Activated gamma-delta T cell treated with anti-CD3 and anti-CD28 coated beads, Interleukin-2, amount 50 U/mL, for 16 hours (primary cell): ENCODE measurements at places on chromosomes 1 and 21.
A peak's percentile ranks its signal among the peaks of the same experiment; 100 is the strongest.

GRCh38 chr21:18244671-18245463 is at the start of gene CHODL:
TSS of gene CHODL (plus strand) at chr21:18244833. CDS start at chr21:18245224, 391 bp downstream.
- no peak for DNase-seq

DNA sequence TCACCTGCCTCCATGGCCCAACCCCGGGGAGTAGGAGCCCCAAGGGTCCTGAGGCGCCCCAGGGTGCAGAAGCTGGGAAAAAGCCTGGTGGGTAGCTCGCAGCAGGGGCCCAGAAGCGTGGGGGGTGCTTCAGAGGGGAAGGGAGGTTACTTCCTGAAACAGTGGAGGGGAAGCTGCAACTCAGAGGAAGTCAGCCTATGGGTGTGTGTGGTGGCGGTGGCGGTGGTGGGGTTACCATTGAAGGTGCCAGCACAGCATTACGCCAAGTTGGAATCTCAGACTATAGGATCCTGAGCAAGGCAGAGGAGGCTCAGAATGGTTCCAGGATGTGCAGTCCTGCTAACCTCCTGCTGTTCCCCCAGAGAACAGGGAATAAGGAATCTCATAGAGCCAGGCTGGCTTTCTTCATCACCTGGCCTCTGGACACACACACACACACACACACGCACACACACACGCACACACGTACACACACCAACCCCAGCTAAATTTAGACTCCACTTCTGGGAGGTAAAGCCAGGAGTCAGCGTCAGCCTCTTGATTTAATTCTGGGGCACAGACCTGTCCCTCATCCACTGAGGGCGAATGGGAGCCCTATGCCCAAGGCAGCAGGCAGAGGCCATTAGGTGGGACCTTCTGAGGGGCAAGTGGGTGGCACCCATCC is 1.3 kb downstream of the DENND4B start:
- DNase-seq = peak; percentile 72

GRCh38 chr1:14476170-14476955 is 122.1 kb upstream of the KAZN start:
- no peak for DNase-seq

DNA sequence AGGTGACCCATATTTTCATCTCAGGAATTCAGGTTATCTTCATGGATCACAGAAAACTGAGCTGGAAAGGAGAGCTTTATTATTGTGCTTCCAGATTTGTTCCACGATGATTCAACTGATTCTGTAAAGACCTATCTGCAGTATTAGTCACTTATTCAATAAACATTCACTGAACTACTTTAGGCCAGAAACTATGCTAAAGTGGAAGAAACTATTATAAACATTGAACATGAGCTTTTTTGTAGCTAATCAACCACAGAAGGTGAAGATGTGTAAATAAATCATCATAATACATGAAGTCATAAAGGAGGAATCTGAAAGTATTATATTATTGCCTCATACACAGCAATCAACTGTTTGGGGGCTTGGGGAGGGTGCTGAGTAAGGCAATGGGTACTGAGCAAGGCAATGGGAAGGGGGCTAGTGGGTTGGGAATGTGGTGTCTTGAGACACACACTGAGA is 30.6 kb upstream of the EXO1 start:
- DNase-seq = no peak

DNA sequence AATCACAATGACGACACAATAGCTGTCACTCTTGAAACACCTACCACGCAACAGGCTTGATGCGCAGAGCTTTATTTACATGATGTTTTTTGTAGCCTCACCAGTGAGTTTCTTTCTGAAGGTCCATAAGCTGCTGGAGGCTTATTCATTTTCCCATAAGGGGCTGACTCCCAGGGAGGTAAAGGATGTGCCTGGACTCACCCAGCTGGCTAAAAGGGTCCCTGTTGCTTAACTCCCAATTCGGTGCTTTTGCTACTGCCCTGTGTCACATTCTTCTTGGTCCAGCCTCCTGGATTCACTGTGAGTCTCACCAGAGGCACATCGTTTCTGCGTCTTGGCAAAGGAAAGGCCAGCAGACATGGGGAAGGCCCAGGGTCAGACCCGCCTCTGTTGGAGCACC is 44.6 kb upstream of the OLIG2 start:
- DNase-seq = no peak

- no peak for DNase-seq
These were observed 114.8 kb upstream of the PTGFR start for GRCh38 chr1:78375996-78376395.

DNA sequence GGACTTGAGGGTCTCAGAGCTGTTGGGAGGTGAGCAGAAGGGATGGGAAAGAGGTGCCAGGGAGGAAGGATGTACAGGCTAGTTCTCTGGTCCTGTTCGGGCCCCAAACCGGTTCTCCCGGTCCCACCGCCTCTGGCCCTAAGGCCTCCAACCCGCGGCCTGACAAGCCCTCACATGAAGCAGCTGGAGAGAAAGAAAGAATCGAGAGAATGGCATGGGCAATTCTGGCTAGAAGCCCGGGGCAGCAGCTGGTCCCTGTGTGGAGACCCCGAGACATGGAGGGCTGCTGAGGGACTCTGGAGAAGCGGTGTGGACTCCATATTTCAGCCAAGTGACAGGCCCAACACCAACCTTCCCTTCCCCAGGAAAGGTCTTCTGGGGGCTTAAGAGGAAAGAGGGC is 730 bp downstream of the CDC42SE1 start:
- DNase-seq = no peak

GRCh38 chr1:42888013-42888633 is 41.7 kb downstream of the ZNF691 start:
- DNase-seq = no peak

DNA sequence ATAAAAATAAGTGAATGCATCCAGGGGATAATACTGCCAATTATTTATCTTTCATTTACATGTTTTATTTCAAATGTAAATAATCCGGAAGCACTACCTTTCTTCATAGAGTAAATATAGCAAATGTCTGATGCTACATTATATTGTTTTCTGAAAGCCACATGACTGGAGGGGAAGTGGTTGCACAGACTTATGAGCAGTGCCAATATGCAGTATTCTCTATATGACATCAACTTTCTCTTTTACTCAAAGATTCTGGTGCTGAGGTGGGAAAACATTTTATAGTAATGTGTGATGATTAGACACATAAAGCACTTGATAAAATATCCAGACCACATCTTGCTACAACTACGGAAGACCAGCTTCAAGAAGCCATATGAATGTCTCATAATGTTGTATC is 314.7 kb downstream of the NEGR1 start:
- DNase-seq = no peak

- DNase-seq = no peak
These were observed 79.6 kb downstream of the NKAIN1 start for GRCh38 chr1:31159869-31160611.
